SK-N-DZ (cell line): ENCODE measurements at places on chromosomes 4 and X.
A peak's percentile ranks its signal among the peaks of the same experiment; 100 is the strongest.

- no peak for DNase-seq
Observed at GRCh38 chr4:78585633-78586032, 34.1 kb downstream of the ANXA3 start.

- DNase-seq = no peak
Observed at GRCh38 chrX:8846266-8846665, 45.1 kb upstream of the FAM9A start.

GRCh38 chrX:20445109-20445508 lies 178.4 kb upstream of the RPS6KA3 start:
- no peak for DNase-seq

DNA sequence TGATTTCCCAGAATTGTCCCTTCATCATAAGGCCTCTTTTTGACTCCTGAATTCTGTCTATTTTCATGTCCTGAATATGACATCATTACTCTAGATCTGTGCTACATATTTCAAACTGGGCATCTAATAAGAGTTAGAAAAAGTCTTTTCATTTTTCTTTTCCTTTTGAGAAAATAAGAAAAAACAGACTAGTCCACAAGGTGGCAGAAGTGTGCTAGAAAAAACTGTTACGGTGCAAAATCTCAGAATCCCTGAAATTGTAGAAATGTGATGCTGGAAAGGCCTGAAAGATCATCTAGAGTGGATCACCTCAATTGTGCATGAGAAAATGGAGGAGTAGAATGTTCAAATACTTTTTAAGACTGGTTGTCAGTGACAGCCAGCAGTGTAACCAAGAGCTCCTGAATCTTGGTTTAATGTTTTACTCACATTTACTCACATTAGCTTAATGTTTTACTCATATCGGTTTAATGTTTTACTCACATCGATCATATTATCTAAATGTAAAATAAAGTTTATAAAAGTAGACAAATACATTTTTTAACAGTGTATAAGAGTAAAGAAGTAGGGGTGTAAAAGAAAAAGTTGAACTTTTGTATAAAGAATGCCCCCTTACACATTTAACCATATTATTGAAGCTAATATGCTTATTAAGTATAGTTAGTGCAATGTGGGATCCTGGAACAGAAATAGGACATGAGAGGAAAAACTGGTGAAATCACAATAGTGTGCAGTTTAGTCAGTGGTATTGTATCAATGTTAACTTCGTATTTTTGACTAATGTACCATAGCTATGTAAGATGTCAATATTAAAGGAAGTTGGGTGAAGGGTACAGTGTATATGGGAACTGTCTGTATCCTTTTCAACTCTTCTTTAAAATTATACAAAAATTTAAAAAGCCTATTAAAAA lies 15.2 kb downstream of the ASB11 start:
- peak; percentile 32 for DNase-seq

DNA sequence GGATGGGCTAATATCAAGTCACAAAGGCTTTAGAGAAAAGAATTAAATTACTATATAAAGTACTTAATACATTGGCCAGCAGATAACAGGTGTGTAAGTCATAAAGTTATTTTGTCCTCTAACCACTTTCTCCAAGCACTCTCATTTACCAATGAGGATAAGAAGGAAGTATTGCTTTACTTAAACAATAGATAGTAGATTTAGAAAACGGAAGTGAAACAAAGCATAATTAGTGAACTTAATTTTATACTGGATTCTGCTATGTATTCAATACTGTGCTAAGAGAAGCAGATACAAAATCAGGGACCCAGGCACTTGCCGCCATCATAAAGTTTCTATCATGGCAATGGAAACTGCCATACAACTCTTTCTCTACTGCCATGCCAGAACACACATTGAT lies 24.0 kb downstream of the AFM start:
- no peak for DNase-seq

DNA sequence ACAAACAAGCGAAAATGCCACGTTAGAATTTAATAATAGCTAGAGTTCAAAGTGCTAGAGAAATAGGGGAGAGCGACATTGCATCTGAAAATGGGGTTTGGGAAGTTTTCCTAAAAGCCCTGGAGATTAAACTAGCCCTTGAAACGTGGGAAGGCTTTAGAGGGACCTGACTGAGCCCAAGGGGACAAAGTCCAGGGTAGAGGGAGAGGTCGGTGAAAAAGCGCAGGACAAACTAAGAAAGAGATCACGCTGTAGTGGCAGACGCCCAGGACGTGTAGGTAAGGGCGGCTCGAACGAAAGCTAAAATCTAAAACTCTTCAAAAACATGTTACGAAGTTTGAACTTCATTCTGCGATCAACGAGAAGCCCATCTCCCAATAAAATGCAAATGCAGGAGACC lies 1.1 kb upstream of the ATP11C start:
- DNase-seq = no peak

DNA sequence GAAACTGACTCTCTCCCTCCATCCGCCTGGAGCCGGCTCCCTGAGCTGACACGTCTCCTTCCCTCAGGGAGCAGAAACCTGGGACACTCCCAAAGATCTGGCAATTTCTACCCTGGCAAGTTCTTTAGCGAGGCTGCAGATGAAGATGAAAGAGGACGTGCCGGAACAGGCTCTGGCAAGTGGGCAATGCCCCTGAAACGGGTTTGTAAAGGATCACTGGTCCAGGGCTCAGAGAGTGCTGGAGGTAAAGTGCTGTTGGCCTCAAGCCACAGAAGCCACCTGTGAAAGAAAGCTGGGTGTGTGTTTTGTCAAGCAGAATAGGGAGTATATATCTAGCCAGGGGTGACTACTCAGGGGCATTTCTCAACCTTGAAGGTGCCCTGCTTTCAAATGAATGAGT lies 131.4 kb upstream of the ATP6AP2 start:
- no peak for DNase-seq

- DNase-seq = no peak
Observed at GRCh38 chr4:1800805-1801204, 7.7 kb downstream of the FGFR3 start.

DNA sequence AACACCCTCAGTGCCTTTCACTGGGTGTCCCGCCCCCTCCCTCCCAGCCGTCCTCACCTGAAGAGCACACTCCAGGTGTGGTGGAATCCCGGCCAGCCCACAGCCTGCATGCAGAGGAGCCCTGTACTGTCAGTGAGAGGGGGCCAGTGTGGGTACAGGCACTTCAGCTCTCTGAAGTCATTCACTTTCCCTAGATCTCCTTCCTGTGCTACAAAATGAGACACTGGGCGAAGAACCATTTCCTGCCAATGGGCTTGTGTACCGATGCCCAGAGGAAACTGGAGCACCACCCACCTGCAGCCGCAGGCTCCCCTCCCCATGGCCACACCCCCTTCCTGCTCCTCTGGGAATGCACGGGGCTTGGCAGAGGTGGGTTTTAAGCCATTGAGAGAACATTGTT lies 73.9 kb upstream of the C4orf50 start:
- no peak for DNase-seq

DNA sequence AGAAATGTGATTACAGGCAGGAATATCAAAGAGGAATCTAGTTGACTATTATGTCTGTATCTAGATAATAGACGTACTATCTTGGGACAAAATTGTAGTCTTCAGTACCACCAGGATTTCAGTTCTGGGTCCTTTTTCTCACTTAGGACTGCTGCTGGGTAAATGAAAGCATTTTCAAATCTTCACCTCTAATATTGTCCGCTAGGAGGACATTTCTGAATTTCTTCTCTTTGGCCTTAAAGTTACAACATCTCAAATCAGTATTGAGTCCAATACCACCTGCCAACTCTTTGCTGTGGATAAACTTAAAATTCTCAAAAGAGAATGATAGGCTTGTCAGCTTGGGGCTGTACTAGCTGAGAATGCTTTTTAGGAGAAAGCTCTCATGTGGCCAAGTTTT lies 6.0 kb downstream of the FGF16 start:
- no peak for DNase-seq

- DNase-seq = no peak
Observed at GRCh38 chr4:128440923-128441322, 153.3 kb upstream of the PGRMC2 start.

GRCh38 chrX:19549838-19550237 lies 34.5 kb upstream of the MAP3K15 start:
- no peak for DNase-seq

DNA sequence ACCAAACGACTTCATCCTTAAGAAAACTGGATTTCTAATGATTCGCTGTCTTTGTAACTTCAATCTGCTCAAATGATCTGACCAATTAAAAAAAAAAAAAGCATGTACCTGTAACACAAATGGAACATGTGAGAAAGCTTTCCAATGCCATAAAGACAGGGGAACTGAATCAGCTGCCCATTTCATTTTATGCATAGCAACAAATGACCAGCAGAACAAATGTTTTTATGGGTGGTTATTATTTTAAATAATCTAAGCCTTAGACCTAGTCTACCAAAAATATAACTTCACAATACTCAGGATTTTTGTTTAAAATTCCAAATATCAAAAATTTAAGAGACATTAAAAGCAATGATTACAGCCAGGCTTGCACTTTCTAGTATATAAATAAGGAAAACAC lies 145.7 kb downstream of the NR3C2 start:
- DNase-seq = no peak

GRCh38 chrX:144334577-144334976 lies 450.7 kb downstream of the UBE2NL start:
- DNase-seq = no peak
